ENCODE measurements at places on chromosomes 12 and 14. TPM values are rescaled to one million over a fixed set of nuclear protein-coding genes. Genes with fewer than 3 reads are reported as not detected.

GRCh38 chr14:44529026-44529425, 21.9 kb upstream of the FSCB start:
- no peaks in the 10 kb centered on the region for H3K4me1 ChIP-seq
- H3K4me3 ChIP-seq, result no peak overlapping the region
- no peaks in the 10 kb centered on the region for H3K27me3 ChIP-seq
- DNase-seq, result no peak
- no peaks in the 10 kb centered on the region for H3K36me3 ChIP-seq
- no peak overlapping the region for H3K27ac ChIP-seq

- H3K27me3 ChIP-seq, result peaks cover 12% of the 10 kb centered on the region
- no peaks in the 10 kb centered on the region for H3K36me3 ChIP-seq
- no peak for DNase-seq
- H3K4me1 ChIP-seq, result peaks cover 4% of the 10 kb centered on the region
- H3K27ac ChIP-seq, result no peak overlapping the region
Measured at GRCh38 chr12:121383601-121384021, 16.3 kb upstream of the RNF34 start.

DNA sequence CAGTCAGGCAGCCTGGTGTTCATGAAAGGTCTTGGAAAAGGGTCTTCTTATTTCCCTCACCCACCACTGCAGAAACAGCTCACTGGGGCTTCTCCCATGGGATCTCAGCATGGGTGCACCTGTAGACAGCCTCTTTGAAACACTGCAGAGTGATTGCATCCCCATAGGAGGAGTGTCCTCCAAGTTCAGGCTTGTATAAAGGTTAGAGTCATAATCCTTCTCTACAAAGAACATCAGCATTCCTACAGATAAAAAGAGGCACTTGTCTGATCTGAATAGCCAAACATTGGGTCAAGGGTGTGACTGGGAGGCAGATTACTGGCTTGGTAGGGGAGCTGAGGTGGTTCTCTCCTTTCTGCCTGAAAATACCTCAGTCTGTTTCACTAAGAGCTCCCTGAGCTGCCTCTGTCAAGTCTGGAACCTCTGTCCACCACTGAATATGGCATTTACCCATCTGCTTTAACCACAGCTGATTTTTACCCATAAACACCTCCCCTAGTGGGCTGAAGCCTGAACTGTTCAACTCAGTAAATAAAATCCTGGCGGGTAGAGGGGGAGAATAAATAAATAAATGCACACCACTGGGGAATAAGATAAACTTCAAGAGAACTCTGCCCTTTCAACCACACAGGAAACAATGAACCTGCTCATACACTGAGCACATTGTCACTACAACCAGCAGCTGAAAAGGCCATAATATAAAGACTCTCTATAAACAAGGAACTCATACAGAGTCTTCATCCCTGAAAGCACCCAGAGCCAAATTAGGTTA, 120.7 kb upstream of the SCAF11 start:
- DNase-seq, result no peak
- peaks cover 15% of the 10 kb centered on the region for H3K27me3 ChIP-seq
- H3K4me1 ChIP-seq, result no peaks in the 10 kb centered on the region
- H3K4me3 ChIP-seq, result no peak overlapping the region
- H3K36me3 ChIP-seq, result no peaks in the 10 kb centered on the region
- no peak overlapping the region for H3K27ac ChIP-seq

DNA sequence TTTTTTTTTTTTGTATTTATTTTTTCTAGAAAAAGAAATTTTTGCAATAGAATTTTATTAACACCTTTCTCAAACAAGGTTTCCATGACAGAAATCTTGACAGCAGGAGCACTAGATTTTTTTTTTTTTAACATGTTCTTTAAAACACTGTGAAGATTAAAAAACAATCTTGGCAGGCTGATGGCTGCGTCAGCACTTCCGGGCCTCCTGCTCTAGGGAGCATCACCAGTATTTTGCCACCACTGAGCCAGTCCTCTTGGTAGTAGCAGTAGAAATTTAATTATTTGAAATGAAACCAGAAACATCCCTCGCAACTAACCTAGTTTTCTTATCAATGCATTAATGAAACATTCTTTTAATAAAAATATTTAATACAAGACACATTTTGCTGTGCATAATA, 99.6 kb downstream of the APAF1 start:
- peak overlapping the region; percentile 16 for H3K27ac ChIP-seq
- peaks cover 47% of the 10 kb centered on the region for H3K4me1 ChIP-seq
- DNase-seq, result peak; percentile 41
- peak overlapping the region; percentile 73 for H3K4me3 ChIP-seq
- no peaks in the 10 kb centered on the region for H3K36me3 ChIP-seq

- H3K27ac ChIP-seq, result peak overlapping the region; percentile 70
- H3K4me1 ChIP-seq, result peaks cover 16% of the 10 kb centered on the region
- no peaks in the 10 kb centered on the region for H3K36me3 ChIP-seq
Measured at GRCh38 chr12:94621662-94622359, 28.5 kb downstream of the TMCC3 start.

DNA sequence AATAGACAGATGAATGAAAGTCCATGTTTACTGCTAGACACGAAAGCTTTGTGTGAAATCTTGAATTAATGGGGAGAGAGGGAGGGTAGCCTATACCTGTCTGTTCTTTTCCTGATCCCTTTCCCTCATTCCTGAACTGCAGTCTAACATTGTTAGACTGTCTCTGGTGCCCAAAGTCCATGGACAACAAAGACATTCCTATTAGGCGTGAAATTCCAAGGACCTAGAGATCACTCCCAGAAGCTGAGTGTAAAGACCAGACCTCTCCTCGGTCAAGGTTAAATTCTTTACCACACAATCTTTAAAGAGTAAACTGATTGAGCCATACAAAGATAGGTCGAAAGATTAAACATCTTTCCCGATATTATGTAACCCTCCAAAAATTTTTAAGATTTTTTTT, 270.7 kb upstream of the GARIN2 start:
- H3K36me3 ChIP-seq, result peaks cover 22% of the 10 kb centered on the region
- no peak for DNase-seq
- no peaks in the 10 kb centered on the region for H3K4me1 ChIP-seq
- no peak overlapping the region for H3K27ac ChIP-seq

DNA sequence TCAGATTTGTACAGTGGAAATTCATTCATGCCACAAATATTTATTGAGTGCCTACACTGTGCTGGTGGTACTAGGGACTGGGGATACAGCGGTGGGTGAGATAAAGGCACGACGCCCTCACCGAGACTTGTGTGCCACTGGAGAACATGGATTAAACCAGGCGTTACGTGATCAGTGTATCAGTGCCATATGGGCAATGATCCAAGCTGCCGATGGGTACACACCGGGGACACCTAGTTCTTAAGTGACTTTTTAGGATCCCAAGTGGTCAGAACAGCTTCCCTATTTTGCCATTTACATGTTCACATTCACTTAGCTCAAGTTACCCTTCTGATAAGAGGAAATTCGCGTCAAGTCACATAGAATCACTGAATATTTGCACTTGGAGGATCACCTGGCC, 236.7 kb downstream of the CACNA1C start:
- DNase-seq, result no peak
- H3K36me3 ChIP-seq, result no peaks in the 10 kb centered on the region
- H3K27ac ChIP-seq, result no peak overlapping the region
- H3K27me3 ChIP-seq, result peaks cover 9% of the 10 kb centered on the region
- no peak overlapping the region for H3K4me3 ChIP-seq

Gene PTGER2
- total RNA-seq, result 112 TPM

GRCh38 chr12:88493636-88494035, 86.6 kb downstream of the KITLG start:
- H3K4me3 ChIP-seq, result no peak overlapping the region
- H3K4me1 ChIP-seq, result no peaks in the 10 kb centered on the region
- no peaks in the 10 kb centered on the region for H3K36me3 ChIP-seq

- no peak overlapping the region for H3K27ac ChIP-seq
- peaks cover 12% of the 10 kb centered on the region for H3K4me1 ChIP-seq
- H3K27me3 ChIP-seq, result peaks cover 52% of the 10 kb centered on the region
- no peak overlapping the region for H3K4me3 ChIP-seq
Measured at GRCh38 chr14:101754893-101755292, 6.6 kb upstream of the PPP2R5C start.

Gene CAPRIN2
- 14.4 TPM for total RNA-seq

Gene ADAM21
- total RNA-seq, result not detected

DNA sequence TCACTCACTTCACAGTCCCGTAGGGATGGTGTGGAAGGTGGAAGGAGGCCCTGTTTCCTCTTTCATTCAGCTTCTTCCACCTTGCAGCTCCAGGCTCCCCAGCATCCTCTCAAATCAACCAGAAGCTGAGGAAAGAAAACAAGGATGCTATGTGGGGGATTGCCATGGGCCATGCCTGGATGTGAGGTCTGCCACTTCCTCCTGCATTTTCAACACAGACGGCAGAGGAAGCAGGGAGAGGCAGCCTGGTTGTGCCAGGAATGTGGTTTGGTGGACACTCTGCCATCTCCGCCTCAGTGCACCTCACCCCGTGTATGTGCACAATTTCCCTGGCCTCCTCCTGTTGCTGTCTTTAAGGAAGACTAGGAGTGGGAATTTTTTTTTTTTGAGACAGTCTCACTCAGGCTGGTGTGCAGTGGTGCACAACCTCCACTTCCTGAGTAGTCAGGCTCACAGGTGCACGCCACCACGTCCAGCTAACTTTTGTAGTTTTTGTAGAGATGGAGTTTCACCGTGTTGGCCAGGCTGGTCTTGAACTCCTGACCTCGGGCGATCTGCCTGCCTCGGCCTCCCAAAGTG, 99.2 kb downstream of the SLC15A4 start:
- no peaks in the 10 kb centered on the region for H3K27me3 ChIP-seq
- H3K36me3 ChIP-seq, result no peaks in the 10 kb centered on the region
- no peak overlapping the region for H3K4me3 ChIP-seq
- H3K4me1 ChIP-seq, result no peaks in the 10 kb centered on the region

GRCh38 chr12:46371718-46372543, 642 bp downstream of the SLC38A2 start:
- H3K4me1 ChIP-seq, result peaks cover 66% of the 10 kb centered on the region
- peaks cover 53% of the 10 kb centered on the region for H3K36me3 ChIP-seq
- H3K27me3 ChIP-seq, result no peaks in the 10 kb centered on the region
- peak overlapping the region; percentile 91 for H3K4me3 ChIP-seq
- DNase-seq, result peak; percentile 66

Gene IGFBP6
- 0.38 TPM for total RNA-seq

DNA sequence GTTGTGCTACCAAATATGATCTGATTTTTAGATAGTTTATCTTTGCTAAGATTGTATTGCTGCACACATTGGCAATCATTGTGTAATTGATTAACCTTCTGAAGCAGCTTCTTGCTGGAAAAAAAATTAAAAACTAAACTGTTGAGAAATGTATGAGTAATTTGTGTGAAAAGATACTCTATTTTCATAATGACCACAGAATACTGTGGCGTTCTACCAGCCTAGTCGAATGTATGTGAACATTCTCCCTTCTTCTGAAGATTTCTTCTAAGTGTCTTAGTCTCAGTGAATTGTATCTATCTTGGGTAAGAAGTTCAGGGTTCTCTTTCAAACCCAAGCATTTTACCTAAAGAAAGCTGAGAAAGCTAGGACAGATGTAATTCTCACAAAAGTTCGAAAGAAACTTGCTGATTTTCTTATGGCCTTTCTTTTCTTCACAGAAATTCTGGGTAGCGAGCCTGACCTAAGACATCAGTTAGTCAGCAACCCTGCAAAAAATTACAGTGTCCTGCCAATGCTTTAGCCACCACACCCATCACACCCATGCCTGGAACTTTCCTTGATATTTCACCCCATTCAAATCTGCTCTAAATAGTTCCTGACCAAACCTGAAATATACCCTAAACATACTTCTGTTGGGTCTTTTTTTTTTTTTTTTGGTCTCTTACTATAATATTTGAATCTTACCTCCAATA, 27.1 kb upstream of the C12orf71 start:
- no peak for DNase-seq
- H3K27me3 ChIP-seq, result no peaks in the 10 kb centered on the region
- no peak overlapping the region for H3K4me3 ChIP-seq
- peak overlapping the region; percentile 49 for H3K27ac ChIP-seq
- H3K4me1 ChIP-seq, result peaks cover 30% of the 10 kb centered on the region

- peaks cover 29% of the 10 kb centered on the region for H3K27me3 ChIP-seq
- H3K27ac ChIP-seq, result no peak overlapping the region
- H3K4me3 ChIP-seq, result no peak overlapping the region
- H3K36me3 ChIP-seq, result no peaks in the 10 kb centered on the region
- peaks cover 4% of the 10 kb centered on the region for H3K4me1 ChIP-seq
Measured at GRCh38 chr14:52076334-52076733, 7.5 kb upstream of the NID2 start.

Gene PMCH
- 0.70 TPM for total RNA-seq

Gene DYNLL1
- 216 TPM for total RNA-seq

DNA sequence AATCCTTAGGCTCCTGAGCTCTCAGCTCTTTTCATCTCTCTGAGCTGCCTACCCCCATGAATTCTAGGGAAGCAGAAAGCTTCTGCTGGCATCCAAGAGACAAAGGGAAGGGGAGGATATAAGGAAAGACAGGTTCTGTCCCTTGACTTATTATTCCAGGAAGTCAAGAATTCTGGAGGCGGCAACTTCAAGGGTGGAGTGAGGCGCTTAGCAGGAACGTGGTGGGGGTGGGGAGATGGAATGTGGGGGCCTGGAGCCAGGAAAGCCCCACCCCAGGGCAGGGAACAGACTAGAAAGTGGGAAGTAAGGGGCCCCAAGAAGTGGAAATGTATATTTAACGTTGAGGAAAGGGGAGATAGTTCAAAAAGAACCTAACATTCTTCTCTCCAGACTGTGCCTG, 1.4 kb downstream of the CALCOCO1 start:
- peaks cover 21% of the 10 kb centered on the region for H3K36me3 ChIP-seq
- no peak for DNase-seq
- H3K4me1 ChIP-seq, result peaks cover 33% of the 10 kb centered on the region
- H3K27me3 ChIP-seq, result no peaks in the 10 kb centered on the region

DNA sequence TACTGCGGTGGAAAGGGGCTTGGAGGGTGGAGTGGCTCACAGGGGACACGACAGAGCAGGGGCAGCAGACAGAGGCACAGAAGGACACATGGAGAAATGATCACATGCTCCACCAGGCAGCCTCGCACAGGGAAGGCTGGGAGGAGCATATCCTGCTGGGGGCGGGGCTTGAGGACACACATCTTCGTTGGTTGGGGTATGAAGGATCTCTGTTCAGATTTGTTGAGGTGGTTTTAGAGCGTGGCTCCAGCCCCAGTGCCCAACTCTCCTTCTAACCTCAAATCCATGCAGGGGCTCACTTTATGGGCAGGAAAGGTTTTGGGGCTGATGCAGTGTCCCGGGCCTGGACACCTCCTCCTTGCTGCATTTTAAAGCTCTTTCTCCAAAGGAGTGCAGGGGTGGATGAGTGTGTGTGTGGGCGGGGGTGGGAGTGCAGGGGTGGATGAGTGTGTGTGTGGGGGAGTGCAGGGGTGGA, 733 bp upstream of the P3H3 start:
- peaks cover 77% of the 10 kb centered on the region for H3K27me3 ChIP-seq
- no peak overlapping the region for H3K27ac ChIP-seq
- H3K4me3 ChIP-seq, result peak overlapping the region; percentile 10
- H3K4me1 ChIP-seq, result peaks cover 18% of the 10 kb centered on the region
- no peaks in the 10 kb centered on the region for H3K36me3 ChIP-seq
- DNase-seq, result peak; percentile 55
